Mesothelial cell of epicardium (in vitro differentiated cells): ENCODE measurements at places on chromosomes 2 and 18. TPM values are rescaled to one million over a fixed set of nuclear protein-coding genes. Genes with fewer than 3 reads are reported as not detected.

GRCh38 chr2:154623819-154624218 lies 74.7 kb upstream of the KCNJ3 start:
- no peak for DNase-seq

GRCh38 chr18:12703664-12704063 lies 822 bp downstream of the PSMG2 start:
- DNase-seq = no peak

DNA sequence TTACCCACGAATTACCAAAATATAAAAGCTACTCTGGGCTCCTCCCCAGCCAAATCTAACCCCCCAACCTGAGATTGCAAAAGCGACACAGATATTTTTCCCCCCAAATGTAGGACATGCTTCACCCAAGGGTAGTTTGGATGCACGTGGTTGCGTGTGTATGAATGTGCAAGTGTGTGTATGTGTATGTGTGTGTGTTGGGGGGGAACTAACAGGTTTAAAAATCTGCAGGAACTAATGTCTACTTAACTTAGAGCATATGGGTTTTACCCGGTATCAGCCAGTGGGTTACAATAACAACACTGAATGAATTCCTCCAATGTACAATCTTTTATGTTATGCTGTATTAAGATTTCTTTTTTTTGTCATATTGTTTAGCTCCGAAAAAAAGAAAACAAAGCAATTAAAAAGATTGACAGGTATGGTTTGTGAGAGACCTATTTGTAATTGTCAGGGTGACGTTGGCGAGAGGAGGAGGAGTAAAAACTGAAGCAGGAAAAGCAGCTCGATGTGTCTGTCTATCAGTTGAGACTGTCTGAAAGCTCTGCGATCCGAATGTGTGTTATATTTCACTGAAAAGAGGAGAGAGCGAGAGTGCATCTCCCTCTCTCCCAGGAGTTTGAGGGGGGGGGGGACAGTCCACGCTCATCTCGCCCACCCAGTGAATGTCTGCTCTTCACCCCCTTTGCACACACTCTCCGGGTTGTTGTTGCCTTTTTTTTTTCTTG lies at the start of gene TSHZ1:
Gene TSHZ1 (plus strand): TSS at position 524 of the 728 bp plus-strand sequence. CDS start 1,080 bp downstream, outside the sequence.
- no peak for DNase-seq

GRCh38 chr2:152454960-152455359 lies 120.0 kb downstream of the FMNL2 start:
- DNase-seq = no peak

GRCh38 chr2:107553046-107553445 lies 273.6 kb upstream of the RGPD4 start:
- DNase-seq = no peak

GRCh38 chr2:213119061-213119809 lies 32.2 kb downstream of the IKZF2 start:
- no peak for DNase-seq

The MPP4 gene
- total RNA-seq = 0.18 to 0.27 TPM (median 0.27 TPM) in 3 replicates

The CRYBA2 gene
- not detected in 3 replicates for total RNA-seq

The CEBPZOS gene
- total RNA-seq = not detected in 3 replicates

The IGFBP2 gene
- 376 to 409 TPM (median 381 TPM) in 3 replicates for total RNA-seq
